ENCODE measurements at places on chromosomes 7 and 10. TPM values are rescaled to one million over a fixed set of nuclear protein-coding genes. Genes with fewer than 3 reads are reported as not detected.

Gene ZSCAN25
- total RNA-seq: 11.2 TPM

Gene SSC4D
- 0.84 TPM for total RNA-seq

Gene CCM2
- 36.1 TPM for total RNA-seq

Gene CPVL
- total RNA-seq: 24.8 TPM

Gene PPP1R3C
- 166 TPM for total RNA-seq

Gene FBXL13
- 0.71 TPM for total RNA-seq

Gene IDI2
- total RNA-seq: not detected

Gene CALY
- total RNA-seq: not detected

Gene ANK3
- 69.6 TPM for total RNA-seq

Gene DDX21
- total RNA-seq: 35.9 TPM

Gene HGF
- total RNA-seq: 6.0 TPM

Gene STMP1
- total RNA-seq: 16.9 TPM

Gene DNA2
- 9.0 TPM for total RNA-seq

Gene TRIM50
- total RNA-seq: 0.44 TPM

Gene FAM241B
- total RNA-seq: 0.18 TPM

Gene OR2A1
- total RNA-seq: 0.13 TPM

Gene HOXA4
- total RNA-seq: 3.2 TPM

Gene PLAU
- total RNA-seq: 21.4 TPM

Gene HPSE2
- 0.04 TPM for total RNA-seq

Gene PSMC2
- 131 TPM for total RNA-seq

Gene GARIN1A
- 0.53 TPM for total RNA-seq

Gene CABCOCO1
- 0.13 TPM for total RNA-seq

Gene VOPP1
- total RNA-seq: 20.7 TPM

Gene CTNNA3
- 18.8 TPM for total RNA-seq

Gene PLEKHS1
- total RNA-seq: 0.04 TPM

Gene NRG3
- 0.04 TPM for total RNA-seq

Gene SNX10
- total RNA-seq: 1.2 TPM

Gene DYNC1I1
- 0.53 TPM for total RNA-seq

Gene SFRP4
- total RNA-seq: 55.4 TPM

Gene FIGNL1
- total RNA-seq: 17.8 TPM

Gene TMEM178B
- 0.62 TPM for total RNA-seq

Gene SKIDA1
- total RNA-seq: 2.6 TPM

Gene RELN
- total RNA-seq: 9.3 TPM

Gene PRF1
- 0.53 TPM for total RNA-seq

Gene ICA1
- 4.7 TPM for total RNA-seq

Gene AKR1B15
- total RNA-seq: 0.31 TPM

Gene OR2A7
- total RNA-seq: 0.44 TPM

Gene SH3PXD2A
- total RNA-seq: 33.2 TPM

Gene WASHC2A
- total RNA-seq: 22.0 TPM

Gene SEC61A2
- 5.1 TPM for total RNA-seq

Gene PKD2L1
- total RNA-seq: 0.04 TPM

Gene RBP4
- total RNA-seq: 2.0 TPM

Gene SLC29A4
- 18.5 TPM for total RNA-seq

Gene RNF32
- total RNA-seq: 0.75 TPM

Gene TLL2
- total RNA-seq: 0.71 TPM

Gene SPDYE6
- total RNA-seq: not detected

Gene LGI1
- 21.1 TPM for total RNA-seq

Gene CPED1
- 26.6 TPM for total RNA-seq

Gene LMBR1
- total RNA-seq: 42.8 TPM

Gene GRM3
- 0.04 TPM for total RNA-seq

Gene EPHB6
- 2.8 TPM for total RNA-seq

Gene MRC1
- total RNA-seq: 13.4 TPM

Gene ITGA8
- total RNA-seq: 8.4 TPM
